ENCODE measurements at places on chromosomes 13 and 19.

DNA sequence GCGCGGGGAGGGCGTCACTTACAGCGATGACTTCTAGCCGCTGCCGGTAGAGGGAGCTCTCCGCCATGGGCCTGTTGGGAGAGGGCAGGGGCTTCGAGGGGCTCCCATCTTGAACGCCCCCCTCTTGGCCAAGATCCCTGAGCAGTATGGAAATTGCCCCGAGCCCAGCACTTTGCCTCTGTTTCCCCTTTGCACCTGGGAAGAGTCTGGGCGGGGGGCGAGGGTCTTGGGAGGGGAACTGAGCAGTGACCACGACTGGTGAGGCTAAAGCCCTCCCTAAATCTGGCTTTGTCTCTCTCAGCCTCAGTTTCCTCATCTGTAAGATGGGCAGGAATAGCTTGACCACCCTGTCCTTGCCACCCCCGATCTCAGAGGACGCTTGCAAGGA, 2.8 kb downstream of the PALM3 start:
- no peak for DNase-seq

DNA sequence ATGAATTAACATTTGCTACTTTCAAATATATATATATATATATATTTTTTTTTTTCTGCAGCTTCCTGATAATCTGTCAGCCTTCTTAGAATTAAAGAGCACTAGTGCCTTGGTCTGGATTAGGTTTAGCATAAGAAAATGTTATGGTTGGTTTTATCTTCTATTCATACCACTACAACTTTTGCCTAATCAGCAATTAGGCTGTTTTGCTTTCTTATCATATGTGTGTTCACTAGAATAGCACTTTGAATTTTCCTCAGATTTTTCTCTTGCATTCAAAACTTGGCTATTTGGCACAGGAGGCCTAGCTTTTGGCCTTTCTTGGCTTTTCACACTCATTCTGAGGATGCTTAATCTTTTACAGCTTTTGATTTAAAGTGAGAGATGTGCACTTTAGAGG, 1468.1 kb downstream of the PCDH9 start:
- no peak for DNase-seq

- DNase-seq: no peak
These were observed 44.3 kb upstream of the TEX29 start for GRCh38 chr13:111275995-111276618.

- no peak for DNase-seq
These were observed 15.5 kb upstream of the KCNN1 start for GRCh38 chr19:17951157-17951989.

DNA sequence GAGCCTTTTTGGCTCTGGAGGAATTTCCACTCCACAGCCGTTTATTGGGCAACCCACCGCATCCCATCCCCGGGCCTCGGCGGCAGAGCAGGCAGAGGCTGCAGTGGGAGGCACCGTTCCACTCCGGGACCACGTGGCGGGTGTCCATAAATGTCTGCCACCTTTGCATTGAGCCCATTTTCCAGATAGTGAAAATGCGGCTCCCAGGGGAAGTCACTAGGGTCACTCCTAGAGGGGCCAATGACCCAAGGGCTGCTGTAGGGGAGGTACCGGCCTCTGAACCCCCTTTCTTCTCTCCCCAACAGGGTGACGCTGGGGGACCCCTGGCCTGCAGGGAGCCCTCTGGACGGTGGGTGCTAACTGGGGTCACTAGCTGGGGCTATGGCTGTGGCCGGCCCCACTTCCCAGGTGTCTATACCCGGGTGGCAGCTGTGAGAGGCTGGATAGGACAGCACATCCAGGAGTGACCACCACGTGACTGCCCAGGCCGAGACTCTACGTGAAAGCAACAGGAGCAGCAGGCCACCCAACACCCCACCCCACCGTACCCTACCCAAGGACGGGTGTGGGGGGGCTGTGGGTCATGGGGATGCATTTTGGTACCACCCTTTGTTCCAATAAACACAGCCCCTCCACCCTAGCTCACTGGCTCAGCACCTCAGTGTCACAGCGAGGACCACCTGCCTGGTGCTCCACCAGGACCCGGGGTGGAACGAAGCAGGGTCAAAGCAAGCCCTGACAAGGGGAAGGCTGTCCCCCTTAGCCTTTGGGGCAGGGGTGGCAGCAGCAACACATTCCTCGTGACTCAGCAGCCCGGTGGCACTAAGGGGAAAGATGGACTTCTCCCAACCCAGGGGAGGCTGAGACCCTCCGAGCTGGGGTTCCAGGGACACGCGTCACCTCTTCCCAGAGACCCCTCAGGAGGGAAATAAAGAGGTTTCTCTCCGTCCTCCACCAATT, 1.5 kb downstream of the TIMM13 start:
- DNase-seq: no peak

DNA sequence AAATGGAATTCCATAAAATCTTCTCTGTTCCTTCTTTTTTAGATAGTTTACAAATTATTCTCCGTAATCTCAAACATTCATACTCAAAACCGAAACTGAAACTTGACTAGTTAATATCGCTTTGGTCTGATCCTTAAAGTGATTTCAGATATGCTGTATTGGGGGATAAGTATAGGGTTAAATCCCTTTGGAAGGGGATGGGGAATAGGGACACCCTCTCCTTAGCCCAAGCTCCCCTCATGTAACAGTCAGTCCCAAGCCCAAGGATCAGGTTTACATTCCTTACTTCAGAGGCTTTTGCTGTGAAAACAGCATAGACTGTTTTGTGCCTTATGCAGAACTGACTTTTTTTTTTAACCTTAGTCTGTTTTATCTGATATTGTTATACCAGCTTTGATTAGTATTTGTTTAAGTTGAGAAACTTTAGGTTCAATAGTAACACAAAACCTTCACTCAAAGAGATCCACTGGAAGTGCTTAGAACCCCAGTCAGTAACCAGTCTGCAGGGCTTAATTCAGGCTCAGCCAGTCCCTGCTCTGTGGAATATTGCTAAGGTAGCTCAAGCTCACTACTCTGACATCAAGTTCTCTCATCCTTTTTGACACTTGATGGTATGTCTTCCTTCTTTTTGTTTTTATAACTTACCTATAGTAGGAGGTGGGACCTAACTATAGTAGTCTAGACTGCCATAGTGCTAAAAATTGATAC, 10.5 kb downstream of the CDADC1 start:
- DNase-seq: no peak

- no peak for DNase-seq
These were observed 141.0 kb downstream of the DCLK1 start for GRCh38 chr13:35990196-35990595.

DNA sequence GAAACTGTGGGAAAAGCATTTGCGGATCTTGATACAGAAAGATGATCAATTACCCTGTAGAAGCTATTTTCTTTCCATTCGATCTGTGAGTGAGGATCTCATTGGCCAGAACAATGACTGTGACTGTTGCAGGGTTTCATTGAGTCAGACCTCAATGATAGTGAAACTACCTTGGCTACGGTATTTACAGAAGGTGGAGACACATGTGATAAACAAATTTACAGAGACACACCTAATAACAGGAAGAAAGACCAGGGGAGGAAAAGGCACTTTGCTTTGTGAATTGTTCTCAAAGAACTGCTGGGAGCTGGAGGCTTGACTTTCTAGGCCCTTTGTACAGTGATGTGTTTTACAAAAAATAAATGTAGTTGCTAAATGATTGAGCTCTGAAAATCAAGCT, 19.9 kb upstream of the ARGLU1 start:
- no peak for DNase-seq

GRCh38 chr19:11382898-11383705, 1.0 kb downstream of the EPOR start:
- DNase-seq: no peak

- peak; percentile 30 for DNase-seq
These were observed 218.7 kb downstream of the KCTD12 start for GRCh38 chr13:76667551-76667950.

- no peak for DNase-seq
These were observed 11.8 kb upstream of the CEACAM1 start for GRCh38 chr19:42540071-42540553.

DNA sequence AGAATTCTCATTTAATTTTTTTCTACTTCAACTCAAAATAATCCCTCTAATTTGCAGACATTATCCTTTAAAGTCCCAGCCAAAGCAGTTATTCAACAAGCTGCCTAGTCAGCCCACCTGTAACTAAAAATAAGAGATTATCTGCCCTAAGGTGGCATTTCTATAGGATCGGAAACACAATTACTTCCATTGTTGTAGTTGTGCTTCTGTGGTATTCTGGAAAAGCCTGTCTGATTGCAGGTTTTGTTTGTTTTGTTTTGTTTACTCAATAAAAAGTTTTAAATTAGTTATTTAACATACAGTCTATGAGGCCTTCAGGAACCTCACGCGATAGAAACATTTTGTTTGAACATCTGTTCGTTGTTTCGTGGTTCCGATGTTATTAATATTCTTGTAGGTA, 101.0 kb downstream of the ZIC5 start:
- DNase-seq: no peak

DNA sequence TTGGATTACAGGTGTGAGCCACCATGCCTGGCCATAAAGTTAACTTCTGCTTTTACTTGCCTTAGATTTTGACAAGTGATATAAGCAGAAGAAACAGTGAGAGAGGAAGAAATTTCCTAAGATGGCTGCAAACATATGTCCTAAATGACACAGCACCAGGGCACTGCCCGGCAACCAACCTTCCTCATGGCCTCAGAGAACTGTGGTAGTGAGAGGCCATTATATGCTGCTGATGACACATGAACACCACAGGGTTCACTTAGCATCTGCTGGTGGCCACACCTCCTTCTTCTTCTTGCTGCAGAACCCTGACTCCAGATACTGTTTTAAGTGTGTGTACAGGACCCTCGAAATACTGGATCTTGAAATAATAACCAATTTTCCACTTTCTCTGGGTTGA, 88.2 kb downstream of the KCTD12 start:
- DNase-seq: peak; percentile 6

DNA sequence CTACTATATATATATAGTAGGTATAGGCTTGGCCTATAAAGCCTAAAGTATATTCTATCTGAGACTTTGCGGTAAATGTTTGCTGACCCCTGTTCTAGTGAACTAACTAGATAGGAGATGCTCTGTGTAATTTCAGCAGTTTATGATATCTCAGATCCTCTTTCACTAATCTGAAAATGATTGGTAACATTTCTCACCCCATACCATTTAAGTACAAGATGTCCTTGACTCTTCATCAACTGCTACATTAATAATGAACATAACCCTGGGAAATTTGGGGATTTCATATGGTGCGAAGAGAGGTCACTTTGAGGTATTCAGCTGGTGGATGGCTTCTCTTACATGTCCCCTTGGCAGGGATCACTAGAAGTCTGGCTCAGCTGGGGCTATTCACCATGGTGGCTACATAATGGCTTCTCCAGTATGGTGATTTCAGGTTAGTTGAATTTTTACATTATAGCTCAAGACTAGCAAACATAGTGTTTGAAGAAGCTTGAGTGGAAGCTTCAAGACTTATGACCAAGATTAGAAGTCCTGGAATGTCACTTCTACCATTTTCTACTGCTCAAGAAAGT, 103.6 kb upstream of the MYCBP2 start:
- DNase-seq: no peak

DNA sequence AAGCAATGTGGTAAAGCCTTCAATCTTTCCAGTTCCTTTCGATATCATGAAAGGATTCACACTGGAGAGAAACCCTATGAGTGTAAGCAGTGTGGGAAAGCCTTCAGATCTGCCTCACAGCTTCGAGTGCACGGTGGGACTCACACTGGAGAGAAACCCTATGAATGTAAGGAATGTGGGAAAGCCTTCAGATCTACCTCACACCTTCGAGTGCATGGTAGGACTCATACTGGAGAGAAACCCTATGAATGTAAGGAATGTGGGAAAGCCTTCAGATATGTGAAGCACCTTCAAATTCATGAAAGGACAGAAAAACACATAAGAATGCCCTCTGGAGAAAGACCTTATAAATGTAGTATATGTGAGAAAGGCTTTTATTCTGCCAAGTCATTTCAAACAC, 15.6 kb upstream of the ZNF763 start:
- no peak for DNase-seq

DNA sequence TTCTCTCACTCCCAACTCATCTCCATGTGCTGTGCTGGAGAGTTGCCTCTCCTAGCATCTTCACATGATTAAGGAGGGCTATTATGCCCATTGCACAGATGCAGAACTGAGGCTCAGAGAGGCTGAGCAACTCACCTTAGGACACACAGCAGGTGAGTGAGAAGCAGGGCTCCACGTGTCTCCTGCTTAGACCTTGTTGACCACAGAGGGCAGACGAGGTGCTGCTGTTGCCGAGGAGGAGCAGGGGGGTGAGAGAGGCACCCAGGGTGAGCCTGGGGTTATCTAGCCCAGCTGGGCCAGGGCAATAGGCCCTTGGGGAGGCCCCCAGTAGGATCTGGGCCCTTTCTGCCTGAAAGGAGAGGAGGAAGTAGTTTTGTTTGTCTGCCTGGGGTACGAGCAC, 2.4 kb upstream of the HSH2D start:
- DNase-seq: no peak

GRCh38 chr19:8324186-8325050, 3.1 kb downstream of the RPS28 start:
- peak; percentile 57 for DNase-seq

DNA sequence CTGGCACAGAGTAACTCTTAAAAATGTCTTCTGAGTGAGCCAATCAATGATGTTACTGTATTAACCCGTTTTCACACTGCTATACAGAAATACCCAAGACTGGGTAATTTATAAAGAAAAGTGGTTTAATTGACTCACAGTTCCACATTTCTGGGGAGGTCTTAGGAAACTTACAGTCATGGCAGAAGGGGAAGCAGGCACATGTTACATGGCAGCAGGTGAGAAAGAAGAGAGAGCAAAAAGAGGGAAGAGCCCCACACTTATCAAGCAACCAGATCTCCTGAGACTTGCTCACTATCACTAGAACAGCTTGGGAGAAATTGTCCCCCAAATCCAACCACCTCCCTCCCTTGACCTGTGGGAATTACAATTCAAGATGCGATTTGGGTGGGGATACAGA, 97.6 kb upstream of the MIR17HG start:
- DNase-seq: no peak

DNA sequence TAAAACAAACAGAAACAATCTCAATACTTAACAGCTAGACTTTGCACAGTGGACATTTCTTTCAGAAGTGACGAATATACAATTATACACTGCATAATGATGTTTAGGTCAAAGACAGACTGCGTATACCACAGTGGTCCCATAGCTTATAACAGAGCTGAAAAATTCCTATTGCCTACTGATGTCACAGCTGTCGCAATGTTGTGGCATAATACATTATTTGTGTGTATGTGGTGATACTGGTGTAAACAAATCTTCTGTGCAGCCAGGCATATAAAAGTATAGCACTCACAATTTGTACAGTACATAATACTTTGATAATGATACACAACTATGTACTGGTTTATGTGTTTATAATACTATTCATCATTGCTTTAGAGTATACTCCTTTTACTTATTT, 116.7 kb downstream of the TNFRSF19 start:
- no peak for DNase-seq

DNA sequence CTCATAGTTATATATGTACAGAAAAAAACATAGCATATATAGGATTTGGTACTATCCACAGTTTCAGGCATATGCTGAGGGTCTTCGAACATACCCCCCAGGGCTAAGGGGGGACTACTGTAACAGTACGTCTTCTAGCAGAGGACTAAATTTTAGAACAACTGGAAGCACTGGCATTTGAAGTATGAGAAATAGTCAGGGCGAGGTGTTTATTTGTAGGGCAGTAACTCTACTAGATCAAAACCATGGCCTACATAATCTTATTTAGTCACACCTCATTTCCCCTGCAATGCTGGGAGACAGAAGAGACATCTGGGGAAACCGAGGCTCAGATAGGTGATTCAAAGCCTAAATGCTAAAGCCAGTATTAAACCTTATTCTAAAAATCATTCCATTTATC, 245.6 kb downstream of the DCT start:
- DNase-seq: no peak

- peak; percentile 38 for DNase-seq
These were observed 1.2 kb downstream of the DAZAP1 start for GRCh38 chr19:1408300-1409203.

All from RKO (cell line).